ENCODE measurements at places on chromosomes 6 and 20. TPM values are rescaled to one million over a fixed set of nuclear protein-coding genes. Genes with fewer than 3 reads are reported as not detected.

GRCh38 chr6:132604635-132605152 is 15.2 kb upstream of the TAAR5 start:
- DNase-seq = no peak

GRCh38 chr20:51418137-51418529 is 124.4 kb downstream of the NFATC2 start:
- DNase-seq = no peak

DNA sequence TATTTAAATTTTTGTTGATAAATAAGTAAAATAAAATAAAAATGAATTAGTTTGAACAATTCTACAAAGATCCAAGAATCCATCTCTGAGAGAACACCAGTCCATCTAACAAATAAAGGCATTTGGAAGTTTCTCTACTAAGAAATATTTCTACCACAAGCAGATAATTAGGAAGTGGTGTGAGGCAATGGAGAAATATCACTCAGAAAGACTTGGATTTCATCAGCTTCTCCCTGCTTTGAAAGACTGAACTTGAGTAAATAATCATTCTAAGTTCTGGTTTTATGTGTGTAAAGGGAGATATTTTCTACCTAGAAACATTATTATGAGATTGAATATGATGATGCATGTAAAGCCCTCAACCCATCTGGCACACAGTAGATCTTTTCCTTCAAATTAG is 17.8 kb upstream of the TCF21 start:
- no peak for DNase-seq

The RREB1 gene
- polyA plus RNA-seq = 1.2 TPM

DNA sequence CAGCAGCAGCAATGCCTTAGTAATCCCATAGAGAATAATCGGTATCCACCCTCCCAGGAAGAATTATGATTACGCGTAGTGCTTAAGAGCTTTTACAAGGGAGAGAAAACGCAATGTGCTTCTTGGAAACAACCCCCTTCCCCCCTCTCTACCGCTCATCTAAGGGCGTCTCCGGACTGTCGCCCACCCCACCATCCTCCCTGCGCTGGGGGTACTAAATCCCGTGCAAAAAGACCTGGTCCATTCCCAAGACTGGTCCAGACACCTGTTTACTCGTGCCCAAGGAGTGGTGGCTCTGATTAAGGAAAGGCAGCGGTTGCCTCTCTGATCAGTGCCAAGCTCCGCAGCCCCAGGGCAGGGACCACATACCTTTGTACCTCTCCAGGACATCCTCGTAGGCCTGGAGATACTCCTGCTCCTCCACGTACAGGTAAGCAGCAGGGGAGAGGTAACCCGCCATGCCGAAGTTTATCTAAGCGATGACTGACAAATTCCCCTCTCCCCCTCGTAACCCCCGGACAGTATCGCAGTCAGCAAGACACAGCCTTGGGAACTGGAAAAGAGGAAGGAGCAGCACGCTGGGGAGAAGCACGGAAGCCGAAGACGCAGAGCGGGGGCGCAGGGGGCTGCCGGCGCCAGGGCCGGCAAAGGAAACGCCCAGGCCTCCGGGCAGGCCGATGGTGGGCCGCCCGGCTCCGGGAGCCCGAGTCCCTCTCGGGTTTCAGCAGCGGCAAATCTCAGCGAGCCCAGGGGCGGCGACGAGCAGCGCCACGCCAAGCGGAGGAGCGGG is 112.0 kb upstream of the BEND6 start:
- DNase-seq = no peak

- DNase-seq = no peak
Observed at GRCh38 chr20:44969300-44969894, 3.1 kb downstream of the STK4 start.

GRCh38 chr6:32764048-32764447 is 716 bp upstream of the HLA-DQB2 start:
- no peak for DNase-seq

GRCh38 chr20:23126281-23127061 is 40.3 kb upstream of the CD93 start:
- no peak for DNase-seq

DNA sequence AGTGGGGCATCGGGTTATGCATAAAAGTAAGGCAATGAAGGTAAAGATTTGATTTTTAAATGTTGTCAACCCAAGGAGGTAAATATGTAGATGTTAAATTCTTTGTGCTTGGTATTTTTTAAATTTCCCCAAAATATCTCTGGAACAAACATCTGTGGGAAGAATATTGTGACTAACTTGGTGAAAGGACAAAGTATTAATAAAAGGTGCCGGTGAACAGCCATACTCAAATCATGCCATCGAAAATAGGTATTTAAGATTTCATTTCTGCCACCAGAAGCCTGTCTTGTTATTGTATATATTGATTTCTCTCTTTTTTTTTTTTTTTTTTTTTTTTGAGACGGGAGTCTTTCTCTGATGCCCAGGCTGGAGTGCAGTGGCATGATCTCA is 12.6 kb upstream of the ZBTB2 start:
- DNase-seq = no peak

DNA sequence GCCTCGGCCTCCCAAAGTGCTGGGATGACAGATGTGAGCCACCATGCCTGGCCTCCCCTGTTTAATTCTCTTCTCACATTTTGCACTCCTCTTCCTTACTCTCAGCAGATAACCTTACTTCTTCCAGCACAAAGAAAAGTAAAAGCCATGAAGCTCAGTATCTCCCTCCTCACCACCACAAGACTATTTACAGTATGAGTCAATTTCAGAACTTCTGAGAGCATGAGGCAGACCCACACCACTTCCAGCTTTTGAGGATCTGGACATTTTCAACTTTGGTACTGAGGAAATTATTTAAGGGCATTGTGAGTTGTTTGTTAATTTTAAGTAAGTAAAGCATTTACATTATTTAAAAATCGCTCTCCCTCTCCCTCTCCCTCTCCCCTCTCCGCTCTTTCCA is 8.0 kb upstream of the SNX3 start:
- DNase-seq = no peak

The BTN3A1 gene
- polyA plus RNA-seq = 17.3 TPM

GRCh38 chr6:80940571-80940970 is 811.9 kb downstream of the TENT5A start:
- peak; percentile 58 for DNase-seq

GRCh38 chr20:33688938-33689424 is 2.8 kb upstream of the E2F1 start:
- no peak for DNase-seq

The ACTL10 gene
- 0.44 TPM for polyA plus RNA-seq

- no peak for DNase-seq
Observed at GRCh38 chr6:35562060-35562459, 49.4 kb upstream of the TULP1 start.

DNA sequence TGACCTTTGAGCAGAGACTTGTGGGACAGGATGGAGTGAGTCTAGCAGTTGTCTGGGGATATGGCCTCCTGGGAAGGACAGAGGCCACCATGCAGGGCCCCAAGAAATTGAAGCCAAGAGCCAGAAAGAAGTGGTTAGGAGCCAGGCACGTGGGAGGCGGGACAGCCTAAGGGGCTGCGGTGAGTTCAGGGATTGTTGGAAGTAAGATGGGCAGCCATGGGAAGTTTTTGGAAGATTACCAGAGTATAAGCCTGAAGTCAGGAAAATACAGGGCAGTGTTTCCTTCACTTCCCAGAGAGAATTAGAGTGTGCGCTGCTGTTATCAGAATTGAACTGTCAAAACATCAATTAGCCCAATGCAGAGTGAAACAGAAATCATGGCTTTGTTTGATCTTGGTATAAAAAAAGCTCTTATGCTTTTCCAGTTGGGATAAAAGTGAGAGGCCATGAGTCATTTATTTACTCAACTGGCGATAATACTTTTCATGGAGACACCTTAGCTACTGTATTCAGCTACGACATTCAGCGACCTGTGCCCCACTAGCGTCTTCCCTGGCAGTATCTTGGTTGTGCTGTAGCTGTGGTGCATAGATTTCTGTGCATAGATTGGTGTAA is 66.9 kb downstream of the PHACTR2 start:
- DNase-seq = no peak

DNA sequence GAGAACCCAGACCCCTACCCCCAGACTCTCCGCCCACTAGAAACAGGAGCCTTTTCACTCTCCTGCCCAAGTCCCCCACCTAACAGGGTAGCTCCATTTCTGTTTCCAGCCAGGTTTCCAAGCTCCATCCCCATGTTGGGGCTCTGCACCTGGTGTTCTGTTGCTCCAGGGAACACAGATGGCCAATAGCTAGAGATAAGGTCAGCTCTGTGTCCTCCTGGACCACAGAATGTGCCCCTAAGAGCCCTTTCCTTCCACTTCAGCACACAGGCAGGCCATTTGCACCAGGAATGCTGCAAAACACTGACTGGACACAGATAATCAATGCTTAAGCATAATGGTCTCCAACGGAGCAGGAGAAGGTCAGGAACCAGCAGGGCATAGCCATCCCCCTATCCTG is 159.4 kb downstream of the QRSL1 start:
- DNase-seq = no peak

DNA sequence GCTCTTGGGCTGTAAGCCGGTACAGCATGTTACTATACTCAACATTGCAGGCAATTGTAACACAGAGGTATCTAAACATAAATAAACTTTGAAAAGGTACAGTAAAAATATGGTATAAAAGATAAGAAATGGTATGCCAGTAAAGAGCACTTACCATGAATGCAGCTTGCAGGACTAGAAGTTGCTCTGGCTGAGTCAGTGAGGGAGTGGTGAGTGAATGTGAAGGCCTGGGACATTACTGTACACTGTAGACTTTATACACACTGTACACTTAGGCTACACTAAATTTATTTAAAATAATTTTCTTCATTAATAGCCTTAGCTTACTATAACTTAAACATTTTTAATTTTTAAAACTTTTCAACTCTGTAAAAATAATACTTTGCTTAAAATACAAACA is 37.8 kb upstream of the ANKEF1 start:
- DNase-seq = no peak

DNA sequence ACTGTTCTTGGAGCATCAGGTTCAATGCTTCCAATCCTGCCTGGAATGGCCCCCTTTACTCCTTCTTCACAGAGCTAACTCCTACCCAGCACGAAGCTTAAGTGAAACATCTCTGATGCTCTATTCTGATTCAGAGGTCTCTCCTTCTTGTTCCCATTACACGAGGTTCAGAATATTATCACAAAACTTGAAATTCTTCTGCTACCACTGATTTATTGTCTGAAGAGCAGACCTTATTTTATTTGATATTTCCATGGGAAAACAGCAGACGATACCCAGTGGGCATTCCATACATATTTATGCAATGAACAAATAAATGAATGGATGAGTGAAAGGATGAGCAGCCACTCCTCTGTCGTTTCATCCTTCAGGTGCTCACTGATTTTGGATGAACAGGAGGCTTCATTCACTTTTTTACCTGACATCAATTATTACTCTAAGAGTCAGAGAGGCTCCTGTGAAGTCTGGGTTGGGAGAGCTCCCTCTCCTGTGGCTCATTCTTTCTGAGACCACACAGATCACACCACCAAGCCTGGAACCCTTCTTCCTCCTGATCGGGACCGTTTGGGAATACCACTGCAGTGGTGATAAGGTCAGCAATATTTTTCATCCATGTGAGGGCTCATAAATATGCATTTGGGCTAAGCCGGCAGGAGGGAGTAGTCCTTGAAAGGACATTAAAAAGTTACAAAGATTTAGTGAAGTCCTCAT is 25.8 kb downstream of the SMLR1 start:
- DNase-seq = no peak

GRCh38 chr20:33112547-33113386 is 33.3 kb downstream of the BPIFB4 start:
- no peak for DNase-seq

DNA sequence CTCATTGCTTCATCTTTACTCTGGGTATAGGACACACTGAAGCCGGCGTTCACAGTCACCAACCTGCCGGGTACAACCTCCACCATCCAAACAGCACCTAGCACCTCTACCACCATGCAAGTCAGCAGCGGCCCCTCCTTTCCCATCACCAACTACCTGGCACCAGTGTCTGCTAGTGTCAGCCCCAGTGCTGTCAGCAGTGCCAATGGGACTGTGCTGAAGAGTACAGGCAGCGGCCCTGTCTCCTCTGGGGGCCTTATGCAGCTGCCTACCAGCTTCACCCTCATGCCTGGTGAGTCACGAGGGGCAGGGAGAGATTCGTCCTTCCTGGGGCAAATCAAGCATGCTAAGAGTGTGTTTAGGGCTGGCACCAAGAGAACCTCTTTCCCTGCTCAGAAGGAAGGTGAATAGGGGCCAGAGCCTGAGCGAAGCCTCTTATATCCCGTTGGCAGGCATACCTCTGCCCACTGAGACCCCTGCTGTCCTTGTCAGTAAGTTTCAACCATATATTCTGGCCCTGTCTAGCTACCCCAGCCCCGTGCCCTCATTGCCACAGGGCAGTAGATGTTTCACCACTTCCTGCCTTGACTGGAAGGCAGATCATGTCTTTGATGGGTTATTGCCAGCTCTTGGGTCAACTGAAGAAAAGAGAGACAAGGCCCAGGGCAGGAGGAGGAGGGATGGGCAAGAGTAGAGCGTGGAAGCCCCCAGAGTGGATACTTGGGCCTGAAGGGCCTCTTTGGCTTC is 4.8 kb downstream of the SRF start:
- DNase-seq = no peak

The DNAAF9 gene
- 10.0 TPM for polyA plus RNA-seq

The CALHM4 gene
- polyA plus RNA-seq = not detected

Measured in BJ (cell line).